ENCODE measurements at places on chromosomes 3 and 15. TPM values are rescaled to one million over a fixed set of nuclear protein-coding genes. Genes with fewer than 3 reads are reported as not detected.

- no peak for DNase-seq
These were observed 667 bp downstream of the UMPS start for GRCh38 chr3:124730941-124731297.

Gene SLC12A1
- not detected for total RNA-seq

Gene SV2B
- total RNA-seq: 7.9 TPM

Gene ETV5
- 56.3 TPM for total RNA-seq
